ENCODE measurements at places on chromosomes 13 and 19.

DNA sequence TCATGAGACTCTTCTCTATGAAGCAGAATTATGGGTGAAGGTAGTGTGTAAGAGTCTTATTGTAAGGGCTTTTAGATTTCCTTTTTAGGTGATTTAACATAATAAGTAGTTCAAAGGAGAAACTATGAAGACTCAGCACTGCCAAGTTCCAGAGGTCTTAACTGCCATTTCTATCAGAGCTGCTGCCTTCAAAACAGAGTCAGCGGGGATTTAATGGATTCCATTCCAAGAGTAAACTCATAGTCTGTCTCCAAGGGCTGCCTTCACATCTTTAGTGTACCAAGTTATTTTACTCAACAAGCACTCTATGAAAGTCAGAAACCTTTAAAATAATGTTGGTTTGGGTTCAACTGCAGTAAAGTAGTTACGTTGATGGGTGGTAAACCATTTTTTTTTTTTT is 289.6 kb upstream of the HTR2A start:
- DNase-seq, result no peak

GRCh38 chr19:3381701-3382372 is 15.5 kb downstream of the NFIC start:
- DNase-seq, result no peak

DNA sequence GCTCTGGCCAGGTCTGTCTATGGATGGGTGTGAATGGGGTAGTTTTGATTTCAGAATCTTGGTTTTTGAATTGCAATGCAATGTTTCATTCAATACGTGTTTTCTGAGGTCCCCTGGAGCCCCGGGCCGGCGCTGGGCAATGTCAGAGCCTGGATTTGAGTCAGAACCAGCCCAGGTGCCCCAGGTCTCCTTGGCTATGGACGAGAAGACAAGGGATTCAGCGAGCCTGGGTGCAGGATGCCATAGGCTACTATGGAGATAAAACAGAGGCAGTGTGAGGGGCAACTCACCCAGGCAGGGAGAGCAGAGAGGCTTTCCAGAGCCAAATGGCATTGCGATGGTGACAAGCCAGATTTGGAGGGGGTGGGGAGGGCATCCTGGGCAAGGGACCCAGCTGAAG is 1.2 kb upstream of the RPL13A start:
- DNase-seq, result no peak

DNA sequence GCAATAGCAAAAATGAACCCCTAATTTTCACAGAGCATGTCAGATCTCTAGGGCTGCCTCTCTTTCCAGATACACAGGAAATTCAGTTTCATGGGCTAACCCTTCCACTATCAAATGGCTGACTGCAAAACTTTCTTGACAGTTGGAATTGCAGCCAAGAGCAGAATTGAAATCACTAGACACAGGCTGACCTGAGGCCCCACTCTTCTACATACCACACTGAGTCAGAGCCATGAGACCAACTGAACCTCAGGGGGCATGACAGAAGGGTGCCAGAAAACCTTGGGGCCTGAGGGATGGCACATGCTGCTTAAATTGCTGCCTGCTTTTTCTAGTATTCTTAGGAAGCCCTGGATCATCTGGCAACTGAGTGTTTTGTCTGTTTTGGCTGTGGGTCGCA is 1.7 kb upstream of the DLEU7 start:
- no peak for DNase-seq

DNA sequence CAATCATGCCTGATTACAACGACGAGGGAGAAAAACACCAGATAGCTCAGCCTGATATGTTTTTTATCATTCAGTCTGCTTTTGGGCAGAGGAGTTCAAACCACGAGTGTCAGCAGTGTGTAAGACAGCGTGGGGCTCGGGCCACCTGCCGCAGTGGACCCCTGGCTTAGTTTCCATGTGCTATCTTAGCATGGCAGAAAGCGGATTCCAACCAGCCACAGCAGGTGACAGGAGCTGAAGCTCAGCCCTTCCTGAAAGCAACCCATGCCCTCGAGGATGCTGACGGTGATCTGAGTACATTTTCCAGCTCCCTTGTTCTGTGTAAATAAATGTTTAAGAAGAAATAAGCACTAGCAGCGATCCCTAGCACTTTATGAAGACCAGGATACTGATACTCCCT is 32.2 kb upstream of the MBNL2 start:
- peak; percentile 73 for DNase-seq

DNA sequence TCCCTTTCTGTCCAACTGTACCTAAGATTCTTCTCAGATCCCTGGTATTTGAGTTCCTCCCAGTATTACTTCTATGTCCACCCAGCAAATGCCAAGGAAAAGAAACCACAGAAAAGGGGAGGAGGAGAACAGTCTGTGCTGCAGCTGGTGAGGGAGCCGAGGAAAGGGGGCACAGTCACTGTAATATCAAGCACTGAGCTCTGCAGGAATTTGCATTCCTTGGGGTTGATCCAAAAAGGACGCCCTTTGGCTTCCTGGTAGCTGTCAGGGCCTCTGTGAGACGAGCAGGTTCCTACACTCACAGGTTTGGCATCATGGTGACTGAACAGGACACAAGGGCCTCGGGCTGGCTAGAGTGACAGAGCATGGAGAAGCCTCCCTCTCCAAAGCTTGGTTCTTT is 273.4 kb downstream of the NHLRC3 start:
- DNase-seq, result no peak

DNA sequence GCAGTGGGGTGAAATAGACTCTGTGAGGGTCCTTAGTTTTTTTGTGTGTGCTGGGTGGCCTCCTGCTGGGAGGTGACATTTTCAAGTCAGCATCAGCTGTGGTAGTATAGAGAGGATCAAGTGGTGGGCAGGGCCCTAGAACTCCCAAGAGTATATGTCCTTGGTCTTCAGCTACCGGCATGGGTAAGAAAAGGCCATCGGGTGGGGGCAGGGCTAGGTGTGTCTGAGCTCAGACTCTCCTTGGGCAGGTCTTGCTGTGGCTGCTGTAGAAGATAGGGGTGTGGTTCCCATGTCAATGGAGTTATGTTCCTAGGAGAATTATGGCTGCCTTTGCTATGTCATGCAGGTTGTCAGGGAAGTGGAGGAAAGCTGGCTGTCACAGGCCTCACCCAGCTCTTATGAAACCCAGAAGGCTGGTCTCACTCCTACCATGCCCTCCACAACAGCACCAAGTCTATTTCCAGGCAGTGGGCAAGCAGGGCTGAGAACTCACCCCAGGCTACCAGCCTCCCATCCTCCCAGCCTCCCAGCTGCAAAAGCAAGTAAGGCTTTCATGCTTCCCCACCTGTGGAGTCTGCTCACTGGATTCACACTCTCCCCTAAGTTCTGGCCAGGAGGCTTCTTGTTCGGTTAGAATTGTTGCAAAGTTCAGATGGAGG is 130.6 kb upstream of the SOX1 start:
- peak; percentile 33 for DNase-seq

- DNase-seq, result no peak
Measured at GRCh38 chr13:36966404-36966803, 32.7 kb downstream of the ALG5 start.

- DNase-seq, result no peak
Measured at GRCh38 chr13:20043207-20043925, 84.8 kb downstream of the ZMYM2 start.

DNA sequence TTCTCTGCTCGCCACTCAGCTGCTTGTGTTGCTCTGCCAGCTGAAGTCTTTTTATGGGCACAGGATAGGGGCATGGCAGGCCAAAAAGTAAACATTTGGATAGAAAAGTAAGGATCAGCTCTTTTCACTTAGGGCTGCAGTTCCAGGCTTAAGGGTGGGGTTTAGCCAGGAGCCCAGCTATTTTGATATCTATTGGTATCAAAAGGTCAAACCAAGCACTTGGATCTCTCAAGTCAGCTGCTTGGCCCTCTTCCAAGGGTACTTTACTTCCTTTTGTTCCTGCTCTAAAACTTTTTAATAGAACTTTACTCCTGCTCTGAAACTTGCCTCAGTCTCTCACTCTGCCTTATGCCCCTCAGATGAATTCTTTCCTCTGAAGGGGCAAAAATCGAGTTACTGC is 55.7 kb upstream of the ABCC4 start:
- DNase-seq, result no peak

DNA sequence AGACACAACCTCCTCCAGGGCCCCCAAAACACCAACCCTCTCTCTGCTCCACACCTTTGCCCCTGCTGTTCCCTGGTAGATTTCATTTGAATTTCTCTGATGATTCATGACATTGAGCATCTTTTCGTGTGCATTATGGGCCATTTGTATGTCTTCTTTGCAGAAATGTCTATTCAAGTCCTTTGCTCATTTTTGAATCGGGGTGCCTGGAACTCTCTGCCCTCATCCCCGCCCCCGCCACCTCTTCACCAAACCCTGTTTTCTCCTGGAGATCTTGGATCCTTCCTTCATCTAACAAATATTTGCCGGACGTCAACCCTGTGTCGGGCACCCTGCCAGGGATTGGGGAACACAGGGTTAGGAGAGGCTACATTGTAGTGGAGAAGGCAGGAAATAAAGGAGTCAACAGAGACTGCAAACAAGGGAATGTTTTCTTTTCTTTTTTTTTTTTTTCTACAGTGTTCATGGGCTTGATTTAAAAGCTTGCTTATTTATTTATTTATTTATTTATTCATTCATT is 25.5 kb upstream of the SLC1A5 start:
- peak; percentile 5 for DNase-seq

- DNase-seq, result no peak
Measured at GRCh38 chr19:45156751-45157150, 4.0 kb downstream of the NKPD1 start.

DNA sequence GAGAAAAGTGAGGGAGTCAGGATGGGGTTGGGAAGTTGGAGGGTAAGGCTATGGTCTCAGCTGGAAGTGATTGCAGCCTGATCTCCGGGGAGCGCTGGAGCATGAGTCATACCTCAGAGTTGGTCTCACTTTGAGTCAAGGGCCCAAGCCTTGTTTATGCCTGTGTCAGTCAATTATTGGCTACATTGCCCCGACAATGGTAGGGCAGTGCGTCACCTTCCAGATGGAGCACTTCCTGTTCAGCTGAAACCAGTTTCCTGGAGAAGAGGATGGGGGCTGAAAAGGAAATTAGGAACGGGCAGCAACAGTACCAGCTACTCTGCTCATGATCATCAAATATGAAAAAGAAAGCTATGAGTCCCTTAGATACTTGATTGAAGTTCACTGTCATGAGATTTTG is 60.4 kb downstream of the ADGRE1 start:
- DNase-seq, result no peak

- DNase-seq, result no peak
Measured at GRCh38 chr19:39544226-39544903, 4.4 kb upstream of the EID2 start.

- DNase-seq, result no peak
Measured at GRCh38 chr19:40927567-40927966, 45.5 kb upstream of the CYP2A7 start.

- no peak for DNase-seq
Measured at GRCh38 chr13:35771898-35772297, 295.4 kb upstream of the MAB21L1 start.

DNA sequence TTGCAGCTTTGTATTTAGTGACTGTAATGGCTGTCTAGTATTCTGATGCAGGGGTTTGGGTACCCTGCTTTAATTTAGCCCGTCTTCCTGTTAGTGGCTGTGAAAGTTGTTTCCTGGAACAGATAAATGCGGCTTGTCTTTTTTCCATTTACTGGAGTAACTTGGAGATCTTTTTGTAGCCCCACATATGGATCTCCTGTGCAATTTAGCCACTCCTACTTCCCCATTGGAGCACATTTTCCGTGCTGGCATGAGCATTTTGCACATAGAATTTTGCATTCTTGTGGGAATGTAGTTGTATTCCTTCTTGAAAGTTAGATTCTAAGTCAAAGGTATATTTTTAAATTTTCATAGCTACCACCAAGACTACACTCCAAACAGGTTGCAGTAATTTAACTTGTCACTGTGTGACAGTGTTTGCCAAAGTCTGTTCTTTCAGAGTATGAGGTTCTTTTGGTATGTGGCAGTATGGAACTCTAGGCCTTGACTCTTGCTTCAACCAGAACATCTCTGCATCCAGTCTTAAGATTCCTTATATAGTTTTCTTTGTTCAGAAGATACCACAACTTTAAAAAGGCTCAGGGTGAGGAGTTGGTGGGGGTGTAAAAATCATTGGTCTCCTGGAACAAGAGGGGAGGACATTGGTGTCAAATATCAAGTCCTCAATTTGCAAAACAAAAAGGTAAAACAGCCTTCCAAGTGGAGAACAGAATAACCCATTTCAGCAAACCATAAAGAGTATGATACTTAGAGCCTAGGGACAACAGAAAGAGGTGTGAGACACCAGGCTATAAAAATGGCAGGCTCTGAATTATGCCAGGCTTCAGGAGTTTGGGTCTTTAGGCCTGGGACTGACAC is 21.1 kb upstream of the CCDC97 start:
- DNase-seq, result no peak

- no peak for DNase-seq
Measured at GRCh38 chr13:39968646-39969475, 313.4 kb downstream of the COG6 start.

DNA sequence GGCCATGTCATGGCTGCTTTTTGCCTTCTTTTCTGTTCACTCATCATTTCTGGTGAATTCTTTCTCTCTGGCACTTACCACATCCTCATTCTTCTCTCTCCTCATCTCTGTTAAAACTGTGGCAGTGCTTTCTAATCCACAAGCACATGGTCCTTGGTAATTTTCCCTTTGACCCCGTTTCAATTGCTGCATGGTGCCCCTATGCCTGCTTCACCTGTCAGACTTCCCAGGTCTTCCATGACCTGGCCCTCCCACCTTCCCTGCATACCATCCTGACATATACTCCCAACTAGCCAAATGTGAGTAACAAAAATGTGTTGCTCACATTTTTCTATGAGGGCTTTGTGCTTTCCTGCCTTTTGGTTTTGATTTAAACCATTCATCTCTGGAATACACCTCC is 286.5 kb downstream of the MTUS2 start:
- no peak for DNase-seq

GRCh38 chr13:37596805-37597204 is 1.8 kb downstream of the POSTN start:
- no peak for DNase-seq

DNA sequence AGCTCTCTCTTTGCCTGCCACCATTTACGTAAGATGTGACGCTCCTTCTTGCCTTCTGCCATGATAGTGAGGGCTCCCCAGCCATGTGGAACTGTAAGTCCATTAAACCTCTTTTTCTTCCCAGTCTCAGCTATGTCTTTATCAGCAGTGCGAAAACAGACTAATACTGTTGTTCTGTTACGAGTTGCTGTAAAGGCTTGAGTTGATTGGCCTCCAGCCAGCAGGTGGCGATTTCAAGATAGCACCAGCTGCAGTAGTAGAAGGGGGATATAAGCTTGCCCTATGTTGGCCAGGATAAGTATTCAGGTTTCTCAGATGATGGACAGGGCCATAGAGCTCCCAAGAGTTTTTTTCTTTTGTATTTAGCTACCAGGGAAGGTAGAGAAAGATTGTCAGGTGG is 385.5 kb downstream of the MZT1 start:
- DNase-seq, result no peak

- DNase-seq, result no peak
Measured at GRCh38 chr13:19961489-19961888, 3.0 kb downstream of the ZMYM2 start.

- DNase-seq, result no peak
Measured at GRCh38 chr19:41241859-41242258, 22.3 kb upstream of the HNRNPUL1 start.

Data from NCI-H1417 (cell line).